ENCODE measurements at places on chromosomes 6 and 20.

- peak; percentile 25 for DNase-seq
Observed at GRCh38 chr20:19828232-19828631, 70.2 kb downstream of the RIN2 start.

GRCh38 chr6:42938987-42939809 is 9.9 kb downstream of the CNPY3 start:
- DNase-seq, result no peak

- no peak for DNase-seq
Observed at GRCh38 chr6:42229506-42230119, 12.0 kb upstream of the MRPS10 start.

DNA sequence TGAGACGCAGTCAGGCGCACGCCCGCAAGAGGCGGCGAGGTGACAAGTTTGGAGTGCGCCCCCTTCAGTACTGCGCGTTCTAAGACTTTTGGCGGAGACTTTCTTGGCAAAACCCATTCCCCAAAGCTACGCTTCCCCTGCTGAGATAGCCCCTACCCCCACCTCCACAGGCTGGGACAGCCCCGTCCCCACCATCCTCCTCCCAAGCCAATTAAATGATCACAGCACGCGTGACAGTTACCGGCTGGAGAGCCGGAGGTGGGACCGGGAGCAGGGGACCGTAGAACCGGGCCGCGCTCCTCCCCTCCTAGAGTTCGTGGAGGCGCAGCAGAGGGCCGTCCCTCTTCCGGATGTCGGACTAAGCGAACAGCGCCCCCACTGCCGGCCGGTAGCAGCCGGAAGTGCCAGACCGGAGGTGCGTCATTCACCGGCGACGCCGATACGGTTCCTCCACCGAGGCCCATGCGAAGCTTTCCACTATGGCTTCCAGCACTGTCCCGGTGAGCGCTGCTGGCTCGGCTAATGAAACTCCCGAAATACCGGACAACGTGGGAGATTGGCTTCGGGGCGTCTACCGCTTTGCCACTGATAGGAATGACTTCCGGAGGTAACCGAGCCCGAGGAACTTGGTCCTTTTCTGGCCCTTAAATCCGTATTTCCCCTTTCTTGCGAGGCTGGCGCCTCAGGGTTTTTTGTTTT is at the start of gene TOMM6:
TSS of gene TOMM6 (plus strand) at position 476 of the 699 bp plus-strand sequence. CDS start at position 480, 4 bp downstream.
- DNase-seq, result peak; percentile 96

GRCh38 chr6:18260448-18261106 is 3.8 kb downstream of the DEK start:
- peak; percentile 17 for DNase-seq

DNA sequence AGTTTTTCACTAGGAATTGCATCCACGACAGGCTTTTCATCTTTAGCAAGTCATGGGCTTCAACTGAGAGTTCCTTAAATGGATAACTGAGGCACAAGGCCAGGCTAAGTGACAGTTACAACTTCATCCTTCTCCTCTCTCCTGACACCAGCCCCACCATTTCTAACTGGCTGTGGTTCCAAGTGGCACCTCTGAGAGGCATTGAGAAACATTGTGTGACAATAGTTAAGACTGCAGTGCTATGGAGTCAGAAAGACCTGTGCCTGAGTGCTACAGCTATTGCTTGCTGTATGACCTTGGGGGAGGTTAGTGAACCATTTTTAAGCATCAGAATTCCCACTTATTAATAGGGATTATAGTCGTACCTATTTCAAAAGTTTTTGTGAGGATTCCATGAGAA is 26.2 kb upstream of the MLIP start:
- no peak for DNase-seq

DNA sequence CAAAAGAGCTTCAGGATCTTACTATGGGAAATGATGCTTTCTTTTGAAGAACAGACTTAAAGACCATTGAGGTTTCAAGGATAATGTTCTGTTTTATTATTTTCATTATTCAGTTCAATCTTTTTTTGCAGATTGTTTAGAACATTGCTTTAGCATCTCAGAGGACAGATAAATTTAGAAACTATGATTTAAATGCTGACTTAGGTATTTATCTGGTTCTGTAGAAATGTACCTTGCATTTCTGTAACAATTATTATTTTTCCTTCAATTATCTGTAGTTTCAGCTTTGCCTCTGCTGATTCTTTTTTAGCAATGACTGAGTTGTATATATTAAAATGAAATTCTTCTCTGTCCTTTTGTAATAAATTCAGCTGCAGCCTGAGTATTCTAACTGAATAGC is 205.4 kb upstream of the PCSK2 start:
- no peak for DNase-seq

DNA sequence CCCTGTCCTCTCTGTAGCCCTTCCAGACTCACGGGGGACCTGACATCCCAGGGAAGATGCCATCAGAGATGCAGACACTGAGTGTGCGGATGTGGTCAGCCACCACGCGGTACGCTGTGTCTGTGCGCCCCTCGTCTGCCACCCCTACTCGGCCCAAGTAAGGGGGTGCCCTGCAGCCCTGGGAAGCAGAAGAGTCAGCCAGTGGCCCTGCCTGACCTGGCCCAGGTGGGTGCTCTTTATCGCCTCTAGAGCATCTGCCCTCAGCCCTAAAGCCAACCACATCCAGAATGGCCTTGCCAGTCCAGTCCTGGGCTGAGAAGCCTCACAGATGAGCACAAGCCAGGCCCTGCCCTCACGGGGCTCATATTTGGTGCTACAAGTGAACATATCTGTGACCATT is 5.9 kb downstream of the AARS2 start:
- no peak for DNase-seq

- no peak for DNase-seq
Observed at GRCh38 chr6:119152187-119152586, 73.7 kb upstream of the FAM184A start.

- DNase-seq, result no peak
Observed at GRCh38 chr6:30703821-30704220, 13.0 kb upstream of the NRM start.

DNA sequence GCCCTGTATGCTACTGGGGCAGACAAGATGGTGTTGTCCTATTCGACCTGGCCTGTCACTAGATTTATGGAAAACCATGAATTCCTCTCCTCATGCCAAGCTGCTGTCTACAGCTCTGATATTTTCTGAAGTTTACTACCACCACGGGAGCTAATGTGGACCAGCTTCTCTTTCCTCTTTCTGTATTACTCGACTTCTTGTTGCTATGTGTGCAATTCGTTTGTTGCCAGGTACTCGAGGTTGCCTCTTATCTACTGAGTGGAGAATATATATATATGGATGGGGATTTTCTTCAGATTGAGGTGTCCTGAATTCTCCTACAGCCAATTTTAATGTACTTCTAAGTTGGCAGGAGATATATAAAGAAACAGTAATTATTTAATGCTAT is 34.7 kb downstream of the MAN1A1 start:
- no peak for DNase-seq

GRCh38 chr20:45153752-45154151 is 20.9 kb upstream of the PI3 start:
- no peak for DNase-seq

DNA sequence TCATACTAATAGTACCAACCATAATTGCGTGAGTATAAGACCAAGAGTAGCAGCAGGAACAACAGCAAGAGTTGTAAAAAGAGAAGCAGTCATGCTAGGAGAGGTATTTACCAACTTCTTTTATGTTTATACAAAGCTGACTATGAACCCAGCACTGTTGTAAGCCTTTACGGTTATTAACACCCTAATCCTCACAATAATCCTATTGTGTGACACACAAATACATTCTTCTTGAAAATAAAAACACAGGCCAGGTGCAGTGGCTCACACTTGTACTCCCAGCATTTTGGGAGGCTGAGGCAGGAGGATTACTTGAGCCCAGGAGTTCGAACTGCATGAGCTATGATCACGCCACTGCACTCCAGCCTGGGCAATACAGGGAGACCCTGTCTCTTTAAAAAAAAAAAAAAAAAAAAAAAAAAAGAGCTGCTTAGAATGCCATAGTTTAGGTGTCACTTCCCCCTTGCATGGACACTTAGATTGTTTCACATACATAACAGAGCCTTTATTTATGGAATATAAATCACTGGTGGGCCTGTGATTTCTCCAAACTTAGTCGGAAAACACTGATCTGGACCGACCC is 20.2 kb downstream of the HCK start:
- no peak for DNase-seq

GRCh38 chr6:11650711-11651110 is 113.2 kb downstream of the TMEM170B start:
- DNase-seq, result no peak

DNA sequence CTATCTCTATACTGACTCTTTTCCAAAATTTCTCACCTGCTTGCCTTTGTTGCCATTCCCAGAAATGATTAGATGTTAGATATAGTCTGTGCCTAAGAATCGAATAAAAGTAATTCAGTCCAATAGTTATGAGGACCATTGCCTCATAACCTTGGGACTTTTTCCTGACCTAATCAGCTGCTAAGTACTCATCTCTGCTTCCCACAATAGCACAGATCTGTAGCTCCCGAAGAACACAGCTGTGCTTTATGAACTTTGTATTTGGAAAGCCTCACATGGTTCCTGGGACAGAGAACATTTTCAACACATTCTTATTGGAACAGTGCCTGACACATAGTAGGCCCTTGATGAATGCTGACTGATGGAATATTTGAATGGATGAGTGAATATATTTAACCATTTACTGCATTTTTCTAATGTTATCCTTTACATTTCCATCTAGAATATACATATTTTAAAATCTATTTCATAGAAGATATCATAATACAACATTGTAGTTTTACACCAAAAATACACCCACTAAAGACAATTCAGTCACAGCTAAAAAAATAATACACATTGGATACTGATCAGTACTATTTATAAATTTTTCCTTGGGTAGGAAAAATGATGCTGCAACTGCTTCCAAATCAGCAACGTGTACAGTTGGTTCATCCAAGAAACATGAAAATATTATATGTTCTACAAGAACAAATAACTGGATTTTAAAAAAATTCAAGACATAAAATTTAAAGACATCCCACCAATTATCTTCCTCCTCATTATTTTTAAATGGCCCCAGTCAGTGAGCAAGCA is 53.9 kb downstream of the HS3ST5 start:
- DNase-seq, result no peak

GRCh38 chr6:168590406-168590805 is 149.4 kb downstream of the SMOC2 start:
- no peak for DNase-seq

DNA sequence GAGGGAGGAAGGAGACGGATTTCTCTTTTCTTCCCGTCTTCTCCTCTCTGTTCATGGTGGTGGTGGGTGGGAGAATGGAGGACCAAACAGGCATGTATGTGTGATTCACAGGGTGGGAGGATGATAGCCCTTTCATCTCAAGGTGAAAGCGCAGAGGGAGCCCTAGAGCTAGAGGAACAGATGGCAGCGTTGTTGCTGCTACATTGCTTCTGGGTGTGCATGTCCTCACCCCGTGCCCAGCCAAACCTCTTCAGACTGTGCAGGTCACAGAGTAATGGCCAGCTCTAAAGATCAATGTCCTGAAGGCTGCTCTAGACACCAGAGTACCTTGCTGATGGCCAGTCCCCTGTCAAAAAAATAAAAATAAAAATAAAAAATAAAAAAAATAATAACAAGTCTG is 301.8 kb downstream of the TBC1D7 start:
- no peak for DNase-seq

- DNase-seq, result no peak
Observed at GRCh38 chr20:35373661-35374060, 38.1 kb downstream of the UQCC1 start.
